ENCODE measurements at places on chromosomes 11 and 22. TPM values are rescaled to one million over a fixed set of nuclear protein-coding genes. Genes with fewer than 3 reads are reported as not detected.

- DNase-seq: no peak
These were observed 202.1 kb downstream of the NXPE2 start for GRCh38 chr11:114880442-114880841.

DNA sequence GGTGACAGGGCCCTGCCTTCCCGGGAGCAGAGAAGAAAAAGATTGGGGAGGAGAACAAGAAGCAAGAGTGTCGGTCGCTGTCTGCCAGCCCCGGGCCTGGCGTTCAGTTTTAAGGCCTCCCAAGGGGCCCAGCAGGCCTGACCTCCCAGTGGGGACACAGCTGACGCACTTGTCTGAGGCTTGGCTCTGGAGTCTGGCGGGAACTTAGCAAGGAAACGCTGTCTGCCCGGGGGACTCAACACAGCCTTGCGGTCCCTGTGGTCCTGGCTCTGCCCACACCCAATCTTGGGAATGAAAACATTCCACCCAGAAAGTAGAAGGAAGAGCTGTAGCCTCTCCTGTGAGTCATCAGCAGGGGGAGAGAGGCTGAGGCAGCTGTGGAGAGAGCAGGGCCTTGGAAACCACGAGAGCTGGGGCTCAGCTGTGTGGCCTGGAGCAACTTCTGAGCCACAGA lies 54.4 kb downstream of the TRAF6 start:
- peak; percentile 64 for DNase-seq

DNA sequence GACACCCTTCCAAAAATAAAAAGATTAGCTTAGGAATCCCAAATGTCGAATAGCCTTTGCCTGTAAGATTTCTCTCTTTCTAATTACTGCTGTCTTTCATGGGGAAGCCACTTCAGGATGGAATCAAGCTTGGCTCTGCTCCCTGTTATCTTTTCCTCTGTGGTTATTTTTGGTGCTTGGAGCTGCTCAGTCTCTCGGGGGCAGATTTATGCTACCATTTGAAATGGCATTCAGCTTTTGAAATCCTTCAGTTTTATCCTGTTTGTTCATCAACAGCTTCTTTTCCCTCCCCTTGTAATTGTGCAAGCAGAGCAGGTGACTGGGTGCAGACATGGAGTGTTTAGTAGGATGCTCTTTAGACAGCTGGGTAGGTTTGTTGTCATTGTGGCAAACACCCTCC lies 111.0 kb downstream of the DBX1 start:
- no peak for DNase-seq

DNA sequence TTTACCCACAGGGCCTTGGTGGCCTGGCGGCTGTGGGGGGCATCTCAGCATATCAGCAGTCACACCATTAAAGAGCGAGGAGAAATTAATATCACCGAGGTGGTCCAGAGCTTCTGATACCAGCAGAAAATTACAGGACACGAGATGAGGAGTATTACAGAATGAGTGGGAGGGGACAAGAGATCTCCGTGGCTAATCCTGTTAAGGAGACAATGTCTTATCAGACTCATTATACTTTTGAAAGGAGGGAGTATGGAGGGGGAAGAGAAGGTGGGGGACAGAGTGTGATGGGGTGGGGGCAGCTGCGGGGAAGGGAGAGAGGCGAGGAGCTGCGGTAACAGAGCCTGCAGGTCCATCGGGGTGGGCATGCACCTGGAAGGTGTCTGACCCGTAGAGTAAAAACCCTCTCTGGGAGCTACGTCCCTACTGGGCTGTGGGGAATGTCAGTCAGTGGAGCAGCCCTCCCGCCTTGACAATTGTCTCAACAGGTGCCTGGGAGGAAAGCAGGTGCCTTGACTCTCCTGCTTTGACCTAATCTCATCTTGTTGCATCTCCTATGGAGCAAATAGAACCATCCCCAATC lies 224.2 kb downstream of the CEP164 start:
- no peak for DNase-seq

The FGF3 gene
- not detected for total RNA-seq

The RRP7A gene
- 76.0 TPM for total RNA-seq

The STK33 gene
- 2.8 TPM for total RNA-seq

The THY1 gene
- 19.0 TPM for total RNA-seq

All from type B pancreatic cell (in vitro differentiated cells).